ENCODE measurements at places on chromosomes 12 and 14.

DNA sequence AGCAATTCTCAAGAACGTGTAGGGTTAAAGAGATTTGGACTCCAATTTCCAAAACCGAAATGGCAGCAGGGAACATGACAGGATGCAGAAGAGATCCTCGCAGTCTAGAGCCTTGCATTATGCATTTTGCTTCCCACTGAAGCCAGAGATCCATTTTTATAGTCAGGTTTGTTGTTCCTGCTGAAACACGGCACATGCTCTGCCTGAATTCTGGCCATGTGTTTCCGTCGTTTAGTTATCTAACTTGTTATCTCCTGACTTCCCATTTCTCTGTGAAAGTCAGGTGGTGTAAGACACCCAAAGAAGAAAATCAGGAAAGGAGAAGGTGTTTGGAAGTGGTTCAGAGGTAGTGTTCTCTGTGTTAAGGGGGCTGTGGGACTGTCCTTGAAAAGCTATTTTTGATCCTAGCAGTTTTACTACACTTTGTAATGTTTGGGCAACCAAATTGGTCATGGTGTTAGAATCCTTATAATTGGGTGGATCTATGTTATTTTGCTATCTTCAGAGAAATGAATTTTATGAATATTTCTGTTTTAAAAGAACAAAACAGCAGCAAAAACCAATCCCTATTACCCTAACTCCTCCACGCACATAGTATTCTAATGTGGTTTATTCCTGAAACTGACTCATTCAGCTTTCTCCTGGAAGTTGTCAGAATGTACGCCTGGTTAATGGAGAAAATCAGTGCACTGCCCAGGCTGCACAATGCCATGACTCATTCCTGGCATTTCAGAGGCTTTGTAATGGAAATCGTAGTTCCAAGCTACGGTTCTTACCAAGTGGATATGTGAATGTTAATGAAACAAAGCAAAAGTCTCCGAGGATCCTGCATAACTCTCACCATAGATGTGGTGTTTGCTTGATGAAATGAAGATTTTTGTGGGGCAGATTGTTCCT is 110.1 kb downstream of the SAMD4A start:
- no peak for DNase-seq

DNA sequence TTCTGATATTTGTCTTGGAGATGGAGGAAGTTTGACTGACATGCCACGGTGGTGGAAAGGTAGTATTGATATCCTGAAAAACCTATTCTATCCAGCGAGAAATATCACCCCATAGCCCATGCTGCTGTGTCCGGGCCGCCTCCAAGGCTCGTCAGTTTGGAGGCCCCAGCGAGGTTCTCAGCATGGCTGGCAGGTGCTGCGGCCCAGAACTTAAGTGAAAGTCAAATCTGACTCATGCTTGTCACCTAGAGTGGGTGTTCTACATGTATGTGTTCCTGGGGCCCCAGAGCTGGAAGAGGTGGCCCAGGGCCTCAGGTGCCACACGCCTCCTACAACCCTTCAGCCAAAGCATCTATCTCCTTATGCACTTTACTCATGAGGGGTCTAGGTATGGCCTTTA is 92.9 kb downstream of the GCH1 start:
- DNase-seq: no peak

GRCh38 chr12:53974084-53975063 is at the start of gene HOTAIR:
Gene HOTAIR, minus strand, starts transcription at chr12:53974954.
- peak; percentile 39 for DNase-seq

- no peak for DNase-seq
Observed at GRCh38 chr14:49994951-49995561, 102.2 kb downstream of the ARF6 start.

Measured in CD4-positive, alpha-beta T cell treated with Interleukin-10 for 1 hour (primary cell).